ENCODE measurements at places on chromosomes 6 and 20. TPM values are rescaled to one million over a fixed set of nuclear protein-coding genes. Genes with fewer than 3 reads are reported as not detected.

Gene DYNLT2
- total RNA-seq: 1.3 TPM

Gene FAM209A
- total RNA-seq: 0.45 TPM

Gene TSBP1
- not detected for total RNA-seq

Gene PKIG
- 40.8 TPM for total RNA-seq

Gene TSPYL4
- total RNA-seq: 8.1 TPM

Gene PCSK2
- 0.10 TPM for total RNA-seq

Gene HAO1
- not detected for total RNA-seq

Gene ADGRF1
- not detected for total RNA-seq

DNA sequence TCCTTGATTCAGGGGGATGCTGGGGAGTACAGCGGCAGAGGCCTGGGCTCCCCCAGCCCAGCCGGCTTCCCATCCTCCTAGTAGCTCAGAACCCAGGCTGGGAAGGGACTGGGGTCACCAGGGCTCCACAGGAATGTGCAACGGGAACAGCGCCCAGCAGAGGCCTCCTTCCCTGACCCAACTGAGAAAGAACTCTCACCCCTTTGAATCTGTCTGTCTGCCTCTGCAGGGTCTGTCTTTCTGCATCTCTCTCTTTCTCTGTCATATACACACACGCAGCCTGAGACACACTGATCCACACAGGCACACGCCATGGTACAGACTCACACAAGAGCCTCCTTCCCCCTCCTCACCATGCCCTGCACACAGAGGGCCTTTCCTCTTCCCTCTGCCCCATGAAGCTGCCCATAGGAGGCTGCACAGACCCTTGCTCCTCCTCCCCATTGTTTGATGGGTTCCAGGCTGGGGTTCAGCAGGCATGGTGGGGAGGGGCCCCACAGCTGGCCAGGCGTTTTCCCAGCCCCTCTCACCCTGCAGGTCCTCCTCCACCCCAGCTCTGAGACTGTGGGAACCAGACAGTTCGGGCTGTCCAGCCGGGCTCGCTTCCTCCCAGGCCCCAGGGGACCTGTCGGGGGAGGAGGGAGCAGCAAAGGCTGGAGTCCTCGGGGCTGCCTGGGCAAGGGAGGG lies 2.8 kb downstream of the FOXS1 start:
- DNase-seq: peak; percentile 86

GRCh38 chr6:45854149-45854742 lies 161.4 kb downstream of the CLIC5 start:
- DNase-seq: no peak

- no peak for DNase-seq
These were observed 3.1 kb downstream of the ATRN start for GRCh38 chr20:3473944-3474343.

- DNase-seq: no peak
These were observed 38.7 kb upstream of the SLC17A4 start for GRCh38 chr6:25715794-25716193.

- DNase-seq: peak; percentile 59
These were observed 6.2 kb downstream of the JPH2 start for GRCh38 chr20:44180814-44181213.

DNA sequence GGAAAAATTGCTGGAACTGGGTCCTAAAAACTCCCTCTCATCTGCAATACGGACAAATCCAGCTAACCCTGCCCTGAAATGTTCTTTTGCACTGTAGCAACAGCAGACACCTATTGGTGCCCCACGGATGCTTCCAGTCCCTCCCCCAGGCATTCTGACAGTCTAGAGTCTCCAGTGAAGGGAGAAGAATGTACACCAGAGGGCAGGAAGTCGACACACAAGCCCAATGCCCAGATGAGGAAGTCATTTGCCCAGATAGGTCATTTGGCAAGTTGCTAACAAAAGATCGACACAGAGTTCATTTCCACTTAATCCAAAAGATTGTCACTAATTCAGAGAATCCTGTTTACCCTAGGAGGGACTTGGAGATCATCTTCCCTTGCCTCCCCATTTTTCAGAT lies 293.0 kb upstream of the PRDM1 start:
- DNase-seq: no peak

- DNase-seq: no peak
These were observed 3.1 kb upstream of the CAP2 start for GRCh38 chr6:17390276-17390675.

- peak; percentile 74 for DNase-seq
These were observed 38.9 kb downstream of the BICRAL start for GRCh38 chr6:42820512-42821340.

- no peak for DNase-seq
These were observed 143.8 kb downstream of the FNDC1 start for GRCh38 chr6:159313018-159313417.

GRCh38 chr6:38836585-38836984 lies 121.5 kb downstream of the DNAH8 start:
- peak; percentile 2 for DNase-seq

- DNase-seq: no peak
These were observed 5.3 kb upstream of the TASP1 start for GRCh38 chr20:13644010-13644409.

DNA sequence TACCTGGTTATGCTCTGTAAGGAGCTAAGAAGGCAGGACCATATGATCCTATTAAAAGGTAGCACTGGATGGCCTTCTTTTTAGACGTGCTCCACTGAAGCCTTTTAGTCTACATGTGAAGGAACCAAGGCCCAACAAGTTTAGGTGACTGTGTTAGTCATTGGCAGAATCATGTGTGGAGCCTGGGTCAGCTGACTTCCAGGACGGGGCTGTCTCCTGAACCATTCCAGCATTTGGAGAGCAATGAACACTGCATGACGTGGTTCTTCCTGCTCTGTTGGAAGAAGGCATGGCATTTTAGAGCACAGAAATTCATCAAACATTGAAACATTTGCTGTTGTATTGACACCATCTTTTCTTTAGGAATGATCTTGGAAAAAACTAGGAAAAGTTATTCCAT lies 87.8 kb upstream of the TIAM2 start:
- no peak for DNase-seq

- DNase-seq: no peak
These were observed 118.8 kb upstream of the FAM184A start for GRCh38 chr6:119197271-119197670.

DNA sequence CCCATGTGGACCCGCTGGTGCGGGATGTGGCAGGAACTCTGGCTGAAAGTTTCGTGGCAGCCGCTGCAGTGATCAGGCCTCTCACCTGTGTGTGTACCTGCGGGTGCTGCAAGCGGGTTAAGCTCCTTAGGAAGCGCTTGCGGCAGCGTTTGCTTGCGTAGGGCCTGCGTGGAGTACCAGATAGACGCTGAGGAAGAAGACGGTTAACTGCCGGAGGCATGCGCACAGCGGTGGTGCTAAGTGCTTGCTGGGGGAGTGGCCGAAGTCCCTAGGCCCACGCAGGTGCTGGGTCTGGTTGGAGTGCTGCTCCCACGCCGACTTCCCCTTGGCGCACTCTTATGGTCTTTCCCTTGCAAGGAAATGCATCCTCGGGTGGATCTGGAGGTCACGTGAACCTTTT lies 23.0 kb downstream of the ZSCAN31 start:
- DNase-seq: no peak

DNA sequence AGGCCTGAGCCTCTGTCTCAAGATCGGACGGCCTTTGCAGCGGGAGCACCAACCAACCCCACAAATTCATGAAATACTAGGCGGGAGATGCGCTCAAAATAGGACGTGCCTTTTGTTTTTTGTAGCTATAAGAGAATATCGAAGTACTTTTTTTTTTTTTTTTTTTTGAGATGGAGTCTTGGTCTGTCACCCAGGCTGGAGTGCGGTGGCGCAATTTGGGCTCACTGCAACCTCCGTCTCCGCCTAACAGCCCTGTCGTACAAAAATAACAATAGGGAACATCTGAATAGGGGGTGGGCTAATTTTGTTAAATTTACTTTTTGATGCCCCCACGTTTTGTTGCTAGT lies 5.9 kb upstream of the TUBB2A start:
- no peak for DNase-seq

DNA sequence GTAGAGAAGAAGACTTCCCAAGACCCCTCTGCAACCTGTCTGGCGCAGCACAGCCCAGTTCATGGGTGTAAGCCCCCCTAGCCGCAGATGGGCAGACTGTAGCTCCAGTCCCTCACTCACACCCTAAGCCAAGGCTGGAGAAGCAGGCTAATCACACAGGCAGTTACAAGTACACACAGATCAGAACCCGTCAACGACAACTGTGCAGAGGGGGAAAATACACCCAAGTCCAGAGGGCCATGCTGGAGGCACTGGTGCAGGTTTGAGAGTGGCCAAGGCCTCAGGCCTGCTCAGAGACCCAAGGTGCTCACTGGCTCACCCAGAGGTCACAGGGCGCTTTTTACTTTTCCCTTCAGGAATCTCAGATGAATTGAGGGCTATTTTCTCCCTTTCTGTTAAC lies 106.1 kb downstream of the NOL4L start:
- no peak for DNase-seq

DNA sequence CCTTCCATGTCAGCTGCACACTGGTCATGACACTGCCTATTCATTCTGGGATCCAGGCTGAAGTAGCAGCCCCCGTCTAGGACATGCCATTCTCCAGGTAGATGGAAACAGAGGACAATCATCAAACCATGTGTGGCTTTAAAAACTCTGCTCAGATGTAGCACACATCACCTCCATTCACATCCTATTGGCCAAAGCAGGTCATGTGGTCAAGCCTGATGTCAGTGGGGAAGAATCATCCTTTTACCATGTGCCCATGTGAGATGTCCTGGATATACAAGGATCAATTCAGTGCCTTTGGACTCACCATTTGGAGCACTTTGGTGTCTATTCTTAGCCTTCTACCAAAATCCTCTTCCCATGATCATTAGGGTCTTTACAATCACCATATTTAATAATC lies 99.5 kb downstream of the CDC5L start:
- no peak for DNase-seq

DNA sequence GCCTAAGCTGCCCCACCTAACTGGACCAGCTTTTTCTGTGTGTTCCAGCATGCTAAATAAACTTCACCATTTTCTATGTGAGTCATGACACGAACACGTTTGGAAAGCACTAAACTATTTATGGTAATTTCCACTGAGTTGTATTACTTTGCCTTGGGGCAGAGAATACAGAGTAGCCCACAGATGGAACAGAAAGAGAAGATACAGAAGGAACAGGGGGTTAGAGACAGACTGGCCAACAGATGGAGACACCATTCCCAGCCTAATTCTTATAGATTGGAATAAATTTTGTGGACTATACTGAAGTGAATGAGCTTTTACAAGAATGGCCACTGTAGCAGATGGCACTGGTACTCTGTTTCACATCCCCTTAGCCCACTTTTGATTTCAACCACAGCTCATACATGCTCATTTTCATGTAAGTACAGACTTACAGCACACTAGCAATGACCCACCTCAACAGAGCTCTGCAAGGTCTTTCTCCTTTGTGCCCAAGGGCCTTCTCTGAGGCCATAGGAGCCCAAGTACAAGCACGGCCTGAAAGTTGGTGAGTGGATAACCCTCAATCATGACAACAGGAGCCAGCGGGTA lies 13.1 kb upstream of the NT5DC1 start:
- no peak for DNase-seq

DNA sequence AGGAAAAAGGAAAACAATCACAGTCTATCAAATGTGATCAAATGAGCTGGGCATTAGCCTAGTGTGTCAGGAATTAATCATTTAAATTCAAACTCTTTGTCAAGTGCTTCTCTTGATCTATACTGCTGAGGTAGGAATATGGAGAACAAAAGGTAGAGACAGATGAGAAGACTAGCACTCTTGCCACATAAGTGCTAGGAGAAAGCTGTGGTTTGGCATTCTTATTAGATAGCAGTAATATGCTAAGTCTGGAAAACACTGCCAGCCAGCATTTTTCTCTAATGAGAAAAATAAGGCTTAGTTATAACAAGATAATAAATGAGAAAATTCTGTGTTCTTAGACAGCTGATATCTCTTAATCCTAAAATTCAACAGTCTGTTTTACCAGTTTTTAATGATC lies 38.9 kb downstream of the ORC3 start:
- no peak for DNase-seq

DNA sequence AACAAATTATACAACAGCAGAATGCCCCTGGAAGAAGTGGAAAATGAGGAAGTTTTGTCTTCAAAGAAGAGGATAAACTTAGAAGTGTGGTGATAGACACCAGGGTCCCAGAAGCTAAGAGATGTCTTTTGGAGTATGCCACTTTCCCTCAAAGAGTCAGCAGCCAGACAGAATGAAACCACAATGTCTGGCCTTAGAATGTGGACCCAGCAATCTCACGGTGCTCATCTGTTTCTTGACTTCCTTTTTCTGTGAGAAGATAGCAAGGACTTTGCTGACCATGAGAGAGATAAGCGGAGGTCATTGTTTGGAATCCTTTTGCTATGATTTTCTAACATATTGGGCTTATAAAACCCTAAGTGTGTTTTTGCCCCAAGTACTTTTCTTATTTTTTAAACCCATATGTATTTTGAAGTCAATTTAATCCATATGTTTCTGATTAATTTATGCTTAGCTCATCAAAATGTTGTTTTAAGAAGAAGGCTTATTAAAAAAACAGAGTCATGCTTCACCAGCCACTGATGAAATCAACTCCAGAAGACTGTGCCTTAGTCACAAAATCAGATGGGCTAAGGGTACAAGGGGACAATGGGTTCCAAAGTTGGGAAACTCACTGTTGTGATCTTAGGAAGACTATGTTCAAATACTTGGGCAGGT lies 451.2 kb upstream of the JAG1 start:
- no peak for DNase-seq

- DNase-seq: no peak
These were observed 43.5 kb upstream of the SLCO4A1 start for GRCh38 chr20:62598761-62599194.

GRCh38 chr20:48702455-48702913 lies 125.3 kb downstream of the PREX1 start:
- DNase-seq: peak; percentile 64

DNA sequence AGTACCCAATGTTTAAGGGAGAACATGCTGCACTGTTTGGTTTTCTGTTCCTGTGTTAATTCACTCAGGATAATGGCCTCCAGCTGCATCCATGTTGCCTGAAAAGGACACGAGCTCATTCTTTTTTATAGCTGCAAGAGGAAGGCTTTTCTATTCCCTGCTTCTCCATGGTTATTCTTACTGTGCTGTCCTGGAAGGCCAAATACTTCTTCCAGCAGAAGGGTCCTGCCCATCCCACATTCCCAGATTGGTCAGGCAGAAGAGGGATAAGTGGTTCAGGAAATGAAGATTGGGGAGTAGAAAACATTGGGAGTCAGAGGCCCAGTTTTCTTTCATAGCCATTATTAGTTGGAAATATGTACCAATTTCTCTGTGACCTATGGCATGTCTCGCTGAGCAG lies 122.4 kb downstream of the TCP11 start:
- no peak for DNase-seq

- no peak for DNase-seq
These were observed 55.2 kb downstream of the TGM2 start for GRCh38 chr20:38109591-38110524.

DNA sequence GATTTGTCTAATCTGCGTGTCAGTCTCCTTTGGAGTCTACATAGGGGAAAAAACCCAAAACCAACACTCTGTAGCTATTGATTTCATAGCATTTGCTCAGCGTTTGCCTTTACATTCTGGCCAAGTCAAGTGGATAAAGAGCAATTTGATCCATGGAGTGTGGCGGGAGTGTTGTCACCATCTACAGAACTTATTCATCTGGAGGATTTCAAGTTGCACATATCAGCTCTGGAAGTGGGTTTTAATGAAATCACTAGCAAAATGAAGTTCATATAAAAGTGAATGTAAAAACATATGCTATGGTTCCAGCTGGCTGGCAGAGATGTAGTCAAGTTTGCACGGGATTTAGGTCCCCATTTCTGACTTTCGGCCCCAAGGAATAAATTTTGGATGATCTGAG lies 219.7 kb upstream of the SUPT3H start:
- no peak for DNase-seq

GRCh38 chr20:63381781-63382431 lies 20.8 kb upstream of the CHRNA4 start:
- peak; percentile 99 for DNase-seq

- no peak for DNase-seq
These were observed 520.8 kb downstream of the KIF16B start for GRCh38 chr20:16052456-16052855.
